ENCODE measurements at places on chromosomes 1 and 21.

- DNase-seq = no peak
These were observed 204.4 kb downstream of the GIPC2 start for GRCh38 chr1:78250201-78250600.

- peak; percentile 14 for DNase-seq
These were observed 431 bp downstream of the RAB42 start for GRCh38 chr1:28592321-28593071.

DNA sequence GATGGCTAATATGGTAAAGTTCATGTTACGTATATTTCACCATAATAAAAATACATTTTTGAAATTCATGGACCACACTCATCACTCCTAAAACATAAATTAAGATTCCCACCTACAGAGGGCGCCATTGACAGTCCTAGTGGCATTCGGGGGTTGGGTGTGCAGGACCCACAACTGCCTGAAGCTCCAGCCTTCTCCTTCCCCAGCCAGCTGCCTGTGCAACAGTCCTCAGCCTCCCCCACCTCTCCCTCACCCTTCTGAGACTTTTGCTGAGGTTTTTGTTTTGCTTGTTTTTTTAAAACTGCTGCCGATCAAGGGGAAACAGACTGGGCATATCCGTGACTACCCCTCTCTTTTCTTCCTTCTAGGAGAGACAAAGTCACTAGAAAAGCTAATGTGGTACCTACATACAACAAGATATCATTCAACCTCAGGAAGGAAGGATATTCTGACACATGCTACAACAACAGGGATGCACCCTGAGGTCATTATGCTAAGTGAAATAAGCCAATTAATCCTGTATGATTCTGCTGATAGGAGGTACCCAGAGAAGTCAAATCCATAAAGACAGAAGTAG is 9.2 kb upstream of the EVA1C start:
- no peak for DNase-seq

- DNase-seq = no peak
These were observed 519.8 kb upstream of the PLXNA2 start for GRCh38 chr1:208763971-208764370.

- DNase-seq = no peak
These were observed 276.9 kb downstream of the SIPA1L2 start for GRCh38 chr1:232353001-232353400.

DNA sequence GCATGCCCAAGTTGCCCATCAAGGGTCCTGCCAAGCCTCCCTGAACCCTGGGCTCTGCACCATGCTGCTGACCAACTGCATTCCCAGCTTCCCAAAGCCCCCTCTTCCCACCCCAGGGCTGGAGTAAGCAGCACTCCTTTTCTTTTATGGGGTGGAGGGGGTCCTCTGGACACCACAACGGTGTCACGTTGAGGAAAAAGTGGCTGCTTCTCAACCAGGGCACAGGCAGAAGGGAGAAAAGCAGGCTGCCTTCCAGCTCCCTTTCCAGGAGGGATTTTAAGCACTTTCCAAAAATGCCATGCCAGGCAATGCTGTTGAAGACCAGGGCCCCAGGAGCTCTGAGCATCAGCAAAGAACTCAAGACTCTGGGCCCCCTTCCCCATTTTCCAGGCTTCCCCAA is 691 bp downstream of the RIMS3 start:
- no peak for DNase-seq

Measured in spinal cord (tissue), 10 donors.